ENCODE measurements at places on chromosomes 13 and 19. TPM values are rescaled to one million over a fixed set of nuclear protein-coding genes. Genes with fewer than 3 reads are reported as not detected.

DNA sequence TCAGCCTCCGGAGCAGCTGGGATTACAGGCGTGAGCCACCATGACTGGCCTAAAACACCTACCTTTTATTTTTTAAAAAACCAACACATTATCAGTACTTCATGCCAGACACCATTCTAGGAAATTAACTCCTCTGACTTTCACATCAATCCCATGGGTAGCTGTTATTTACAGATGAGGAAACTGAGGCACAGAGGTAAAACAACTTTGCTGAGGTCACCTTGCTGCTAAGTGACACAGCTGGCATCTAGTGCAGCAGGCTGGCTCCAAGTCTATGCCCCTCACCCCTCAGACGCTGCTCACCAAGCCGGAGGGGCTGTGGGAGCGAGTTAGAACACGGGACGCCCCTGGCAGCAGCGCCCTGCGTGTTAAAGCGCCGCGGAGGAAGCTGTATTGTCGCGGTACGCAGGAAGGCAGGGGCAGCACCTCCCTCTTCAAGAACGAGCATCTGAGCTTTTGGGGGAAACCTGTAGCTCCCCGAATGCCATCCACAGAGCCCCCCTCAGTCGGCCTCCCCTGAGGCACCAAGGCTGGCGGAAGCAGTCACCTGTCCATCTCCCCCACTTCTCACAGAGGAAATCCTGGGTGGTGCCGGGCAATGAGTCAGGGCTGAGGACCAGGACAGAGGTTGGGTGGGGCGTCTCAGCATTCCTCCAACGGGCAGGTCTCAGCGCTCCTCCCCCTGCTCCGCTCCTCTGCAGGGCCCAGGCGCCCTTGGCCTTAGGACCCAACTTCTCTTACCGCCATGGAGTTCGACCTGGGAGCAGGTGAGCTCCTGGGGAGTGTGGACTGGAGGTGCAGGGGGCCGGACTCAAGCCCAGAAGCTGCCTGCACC is at the start of gene C19orf33:
Gene C19orf33, plus strand, starts transcription at position 735 of the 835 bp plus-strand sequence. Its CDS starts 11 bp downstream, at position 746.
- no peak for DNase-seq

Gene ATP4B
- total RNA-seq, result not detected

Gene MEIOSIN
- total RNA-seq, result not detected

Gene UNC13A
- total RNA-seq, result under 0.01 TPM

GRCh38 chr13:75505327-75505726 is 23.4 kb upstream of the TBC1D4 start:
- DNase-seq, result no peak

Gene CPB2
- total RNA-seq, result not detected

DNA sequence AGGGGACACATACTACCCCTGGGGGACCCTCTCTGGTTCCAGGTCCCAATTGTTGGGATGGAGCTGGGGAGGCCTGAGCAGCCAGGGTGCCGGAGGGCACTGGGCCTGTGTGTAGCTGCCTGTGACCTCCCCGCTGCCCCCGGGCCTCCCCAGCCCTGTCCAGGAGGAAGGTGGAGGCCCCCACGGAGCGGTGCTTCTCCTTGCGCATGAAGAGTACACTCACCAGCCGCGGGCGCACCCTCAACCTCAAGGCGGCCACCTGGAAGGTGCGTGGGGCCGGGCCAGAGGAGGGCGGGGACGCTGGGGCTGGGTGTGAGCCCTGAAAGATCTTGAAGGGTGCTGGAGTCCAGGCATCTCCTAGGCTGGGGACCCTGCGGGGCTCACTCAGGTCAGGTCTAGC is 11.7 kb downstream of the HIF3A start:
- no peak for DNase-seq

DNA sequence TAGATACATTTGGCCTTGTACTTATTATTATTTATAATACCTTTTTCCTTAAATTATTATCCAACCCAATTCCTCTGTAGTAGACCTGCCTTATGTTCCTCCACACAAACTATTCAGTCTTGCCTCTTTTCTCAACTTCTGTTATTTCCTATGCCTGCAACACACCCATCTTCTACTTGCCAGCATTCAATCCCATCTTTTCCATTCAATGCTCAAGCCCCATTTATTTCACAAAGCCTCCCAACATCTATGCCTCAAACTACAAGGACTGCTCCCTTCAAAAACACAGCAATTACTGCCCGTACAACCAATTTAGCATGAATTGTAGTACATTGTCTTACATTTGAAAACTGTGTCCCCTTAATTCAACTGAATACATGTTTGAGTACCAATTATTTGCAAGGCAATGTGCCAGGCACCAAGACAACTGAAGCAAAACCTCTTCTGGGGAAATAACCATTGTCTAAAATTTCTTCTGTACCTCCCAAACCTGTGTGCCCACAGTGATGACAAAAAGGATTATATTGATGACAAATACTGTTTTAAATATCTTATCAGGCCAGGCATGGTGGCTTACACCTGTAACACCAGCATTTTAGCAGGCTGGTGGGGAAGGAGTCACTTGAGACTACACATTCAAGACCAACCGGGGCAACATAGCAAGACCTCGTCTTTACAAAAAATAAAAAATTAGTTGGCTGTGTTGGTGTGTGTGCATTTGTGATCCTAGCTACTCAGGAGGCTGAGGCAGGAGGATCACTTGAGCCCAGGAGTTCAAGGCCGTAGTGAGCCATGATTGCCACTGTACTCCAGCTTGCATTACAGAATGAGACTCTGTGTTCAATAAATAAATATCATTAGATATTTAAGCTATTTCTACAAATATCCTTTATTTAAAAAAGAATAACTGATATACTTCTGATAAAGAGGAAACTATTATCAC is 35.1 kb downstream of the ELF1 start:
- no peak for DNase-seq
